ENCODE measurements at places on chromosomes 7 and 10.

- DNase-seq = no peak
Measured at GRCh38 chr7:43878867-43879266, 9.6 kb upstream of the MRPS24 start.

GRCh38 chr7:69739931-69740431, 141.7 kb downstream of the AUTS2 start:
- no peak for DNase-seq

- no peak for DNase-seq
Measured at GRCh38 chr10:106078895-106079576, 1085.5 kb downstream of the SORCS1 start.

GRCh38 chr7:118366363-118366762, 141.9 kb downstream of the ANKRD7 start:
- DNase-seq = no peak

DNA sequence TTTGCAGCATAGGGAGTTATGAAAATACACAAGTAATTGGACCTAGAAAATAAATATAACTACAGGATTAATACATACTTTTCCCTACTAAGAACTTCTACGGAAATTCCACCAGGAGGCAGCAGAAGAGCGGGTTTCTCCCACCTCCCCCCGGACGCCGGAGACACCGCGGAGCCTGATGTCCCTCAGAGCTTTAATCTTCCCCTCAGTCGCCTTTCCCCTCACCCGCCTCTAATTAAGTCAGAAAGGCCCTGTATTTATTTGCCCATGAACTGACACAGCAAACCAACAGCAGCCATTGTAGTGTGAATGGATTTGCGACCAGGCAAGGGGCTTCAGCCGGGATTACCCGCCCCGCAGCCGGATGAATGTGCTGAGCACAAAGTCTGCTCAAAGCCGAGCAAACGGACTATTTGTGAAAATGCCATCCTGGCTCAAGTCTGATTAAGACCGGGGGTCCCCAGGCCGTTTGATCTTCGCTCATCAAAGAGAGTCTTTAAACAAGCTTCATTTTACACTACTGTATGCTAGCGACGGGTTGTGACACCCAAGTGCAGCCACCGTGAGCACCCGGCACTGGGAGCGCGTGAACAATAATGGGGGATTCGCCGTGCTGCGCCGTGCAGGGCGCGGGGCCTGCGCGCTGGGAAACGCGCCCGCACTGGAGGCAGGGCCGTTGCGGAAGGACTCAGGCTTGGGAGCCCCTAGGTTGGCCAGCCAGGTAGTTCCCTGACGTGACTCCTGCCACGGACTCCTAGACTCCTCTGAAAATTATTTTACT, 5.6 kb upstream of the DKK1 start:
- DNase-seq = peak; percentile 59

DNA sequence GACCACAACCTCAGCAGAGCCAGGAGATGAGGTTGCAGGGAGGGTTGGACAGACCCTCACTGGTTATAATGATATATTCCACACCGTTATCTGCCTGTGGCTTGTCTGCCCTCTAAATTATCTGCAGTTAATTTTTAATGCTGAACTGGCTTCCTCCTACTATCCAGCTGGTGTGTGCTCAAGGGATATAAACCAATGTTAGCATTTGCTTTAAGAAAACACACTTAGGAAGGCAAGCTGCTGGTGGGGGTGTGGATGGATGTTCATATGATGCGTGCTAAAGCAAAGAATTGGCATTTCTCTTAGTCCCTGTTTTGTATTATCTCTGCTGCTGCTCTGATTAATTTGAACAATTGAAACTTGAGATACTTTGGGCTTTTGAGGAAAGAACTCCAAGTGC, 132.2 kb upstream of the NPVF start:
- no peak for DNase-seq
